Peyer's patch (tissue), 4 donors: ENCODE measurements at places on chromosomes 4 and X. TPM values are rescaled to one million over a fixed set of nuclear protein-coding genes. Genes with fewer than 3 reads are reported as not detected.

GRCh38 chr4:55397520-55398321 lies 2.0 kb downstream of the TMEM165 start:
- DNase-seq, result no peak

GRCh38 chr4:55435141-55435841 lies 39.5 kb downstream of the TMEM165 start:
- DNase-seq, result no peak

- DNase-seq, result no peak
Observed at GRCh38 chrX:150163221-150163930, 199.7 kb upstream of the MAMLD1 start.

Gene FGF13
- 2.8 TPM for total RNA-seq

Gene NDP
- 4.7 TPM for total RNA-seq

Gene RPA4
- total RNA-seq, result 7.8 TPM

DNA sequence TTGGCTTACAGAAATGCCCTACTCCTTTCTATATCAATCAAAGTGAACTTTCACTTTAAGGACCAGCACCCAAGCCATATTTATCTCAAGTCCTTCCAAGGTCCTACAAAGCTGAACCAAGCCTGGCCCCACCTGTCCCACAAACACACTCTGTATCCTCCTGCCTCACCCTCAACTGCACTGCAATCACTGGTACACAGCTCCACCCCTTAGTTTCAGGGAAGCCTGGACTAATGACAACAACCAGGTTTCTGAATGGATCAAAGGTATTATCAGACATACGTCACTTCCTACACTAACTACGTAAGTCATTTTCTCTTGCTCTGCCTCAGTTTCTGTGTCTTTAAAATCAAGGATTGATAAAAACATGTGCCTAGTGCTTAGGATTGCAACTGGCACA lies 205.6 kb upstream of the HS3ST1 start:
- peak; percentile 57 for DNase-seq

DNA sequence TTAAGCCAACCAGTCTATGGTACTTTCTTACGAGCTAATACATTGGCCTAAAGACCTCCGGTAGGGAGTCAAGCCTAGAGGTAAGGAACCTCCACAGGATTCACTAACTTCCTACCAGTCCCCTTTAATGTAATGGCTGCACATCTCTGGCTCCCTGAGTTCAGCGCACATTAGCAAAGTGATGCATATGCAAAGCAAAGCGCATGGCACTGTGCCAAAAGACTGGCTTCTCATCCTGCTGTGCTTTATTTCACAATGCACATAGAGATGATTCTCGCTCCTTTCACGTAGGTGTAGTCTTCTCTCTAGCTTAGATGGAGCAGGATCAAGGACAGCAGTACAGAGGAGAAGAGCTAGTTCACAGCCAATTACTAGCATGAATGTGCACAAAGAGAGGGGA lies 14.6 kb upstream of the CLTRN start:
- no peak for DNase-seq

Gene PIR
- total RNA-seq, result 22.1 TPM

- no peak for DNase-seq
Observed at GRCh38 chr4:6338175-6338950, 68.7 kb downstream of the WFS1 start.

Gene EMCN
- 4.2 TPM for total RNA-seq

Gene MXRA5
- 5.0 TPM for total RNA-seq

Gene GAGE12E
- total RNA-seq, result not detected

- no peak for DNase-seq
Observed at GRCh38 chr4:64417974-64418373, 8.7 kb upstream of the TECRL start.

GRCh38 chrX:10930151-10930550 lies 181.0 kb upstream of the HCCS start:
- DNase-seq, result no peak

GRCh38 chrX:39670281-39670680 lies 427.5 kb downstream of the BCOR start:
- DNase-seq, result no peak

DNA sequence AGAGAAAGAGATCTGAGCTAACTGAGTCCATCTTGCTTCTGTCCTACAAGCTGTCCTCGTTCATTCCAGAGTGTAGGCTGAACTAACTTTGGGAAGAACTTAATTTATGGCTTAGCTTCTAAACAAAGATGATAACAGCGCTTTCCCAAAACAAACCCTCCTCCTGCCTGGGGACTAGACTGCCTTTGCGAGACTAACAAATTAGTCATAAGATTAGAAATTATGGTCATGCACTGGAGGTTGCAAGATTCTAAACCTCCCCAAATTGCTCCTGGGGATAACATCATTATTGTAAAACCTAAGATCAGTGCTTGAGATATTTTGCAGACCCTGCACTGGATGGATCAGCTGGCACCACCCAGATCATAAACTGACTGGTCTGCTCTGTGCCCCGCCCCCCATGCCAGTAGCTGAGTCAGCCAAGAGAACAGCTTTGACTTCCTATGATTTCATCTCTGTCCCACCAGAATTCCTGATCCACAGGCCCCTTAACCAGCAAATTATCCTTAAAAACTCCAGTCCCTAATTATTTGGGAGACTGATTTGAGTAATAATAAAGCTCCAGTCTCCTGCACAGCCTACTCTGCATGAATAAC lies 883.3 kb downstream of the TRIML1 start:
- DNase-seq, result no peak

- no peak for DNase-seq
Observed at GRCh38 chr4:76108467-76109181, 34.1 kb downstream of the ART3 start.

DNA sequence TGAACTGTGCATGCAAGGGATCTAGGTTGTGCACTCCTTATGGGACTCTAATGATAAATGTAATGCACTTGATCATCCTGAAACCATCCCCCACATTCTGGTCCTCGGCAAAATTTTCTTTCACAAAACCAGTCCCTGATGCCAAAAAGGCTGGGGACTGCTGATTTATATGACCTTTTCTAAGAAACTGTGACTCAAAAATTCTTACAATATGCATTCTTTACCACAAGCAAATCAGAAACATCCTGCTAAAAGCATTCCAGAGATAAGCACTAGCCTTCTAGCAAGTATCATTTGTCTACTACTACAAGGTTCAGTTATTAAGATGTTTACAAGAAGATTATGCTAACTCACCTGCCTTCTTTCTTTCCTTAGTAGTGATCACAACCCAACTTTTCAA lies 166.5 kb upstream of the PCDH7 start:
- no peak for DNase-seq

GRCh38 chrX:50813843-50814661 lies at the start of gene SHROOM4:
Gene SHROOM4 (minus strand): TSS chrX:50814194. CDS start chrX:50814018, 176 bp downstream.
- DNase-seq, result peak; percentile 48

DNA sequence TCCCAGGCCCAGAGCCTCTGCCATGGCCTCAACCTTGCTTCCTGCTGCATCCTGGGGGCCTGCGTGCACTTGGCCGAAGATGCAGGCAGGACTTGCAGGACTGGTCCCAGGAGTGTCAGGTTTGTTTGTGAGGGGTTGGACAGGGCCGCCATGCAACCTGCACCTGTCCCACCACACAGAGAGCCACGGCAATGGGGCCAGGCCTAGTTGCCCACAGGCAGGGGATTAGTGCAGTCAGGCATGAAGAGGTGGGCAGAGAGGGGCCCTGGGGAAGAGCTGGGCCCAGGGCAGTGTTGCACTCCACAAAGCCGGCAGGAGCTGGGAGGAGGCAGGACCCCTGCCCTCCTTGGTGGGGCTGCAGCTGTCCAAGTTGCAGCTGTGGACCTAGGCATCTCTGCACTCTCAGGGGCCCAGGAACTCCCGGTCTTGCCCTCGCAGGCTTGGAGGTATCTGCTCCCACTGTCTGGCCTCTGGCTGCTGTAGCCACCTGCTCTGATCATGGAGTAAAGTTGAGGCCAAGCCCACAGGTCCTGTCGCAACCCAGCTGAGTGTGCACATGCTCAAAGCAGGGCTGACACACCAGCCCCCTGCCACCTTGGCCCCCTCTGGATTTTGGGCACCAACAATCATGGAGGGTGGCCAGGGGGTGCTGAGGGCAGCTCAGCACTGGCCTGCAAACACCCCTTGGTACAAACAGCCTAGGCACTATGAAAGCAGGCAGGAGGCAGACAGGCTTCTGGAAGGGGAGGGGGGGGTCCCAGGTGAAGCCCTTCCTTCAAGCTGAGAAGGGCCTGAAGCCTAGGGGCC lies 190.4 kb upstream of the PCDH10 start:
- no peak for DNase-seq

GRCh38 chr4:138045036-138045435 lies 197.1 kb downstream of the SLC7A11 start:
- no peak for DNase-seq

GRCh38 chr4:42627885-42628646 lies 28.8 kb downstream of the ATP8A1 start:
- no peak for DNase-seq
